ENCODE measurements at places on chromosomes 7 and 10.

GRCh38 chr7:110718503-110719205 lies 372.3 kb upstream of the LRRN3 start:
- DNase-seq: no peak

DNA sequence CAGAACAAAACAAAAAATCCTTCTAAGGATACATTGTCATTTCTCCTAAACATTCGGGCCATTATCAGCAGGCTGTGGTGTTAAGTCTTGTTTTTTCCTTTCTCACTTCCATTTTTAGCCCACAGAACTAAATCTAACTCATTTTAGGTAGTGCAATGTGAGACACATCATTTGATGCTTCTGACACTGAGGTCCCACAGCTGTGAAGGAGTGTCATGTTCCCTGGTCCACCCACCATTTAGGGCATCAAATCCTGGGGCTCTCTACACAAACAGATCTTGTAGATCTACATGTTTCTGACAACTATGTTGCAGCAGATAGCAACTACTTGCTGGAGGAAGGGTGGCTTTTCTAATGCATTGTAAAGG lies 232.5 kb upstream of the IGFBP3 start:
- no peak for DNase-seq

DNA sequence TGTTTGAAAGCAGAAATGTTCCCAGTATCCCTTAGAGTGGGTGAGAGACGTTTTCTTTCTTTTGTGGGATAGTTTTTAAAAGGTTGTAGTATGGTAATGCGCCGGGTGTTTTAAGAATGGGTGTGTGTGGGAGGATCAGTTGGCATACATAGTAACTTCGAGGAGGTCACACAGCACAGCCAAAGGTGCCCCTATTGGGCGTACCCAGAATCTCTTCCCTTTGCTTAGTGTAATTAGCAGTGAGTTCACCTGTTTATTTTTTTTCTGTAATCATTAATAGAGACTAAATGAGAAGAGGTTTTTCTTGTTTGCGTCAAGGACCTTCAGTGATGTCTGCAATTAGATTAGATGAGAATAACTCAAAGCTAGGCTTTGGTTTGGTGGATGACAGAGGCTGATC lies 1.5 kb downstream of the PLEKHA8 start:
- peak; percentile 3 for DNase-seq

- DNase-seq: no peak
Observed at GRCh38 chr10:91603931-91604331, 28.9 kb downstream of the PPP1R3C start.

DNA sequence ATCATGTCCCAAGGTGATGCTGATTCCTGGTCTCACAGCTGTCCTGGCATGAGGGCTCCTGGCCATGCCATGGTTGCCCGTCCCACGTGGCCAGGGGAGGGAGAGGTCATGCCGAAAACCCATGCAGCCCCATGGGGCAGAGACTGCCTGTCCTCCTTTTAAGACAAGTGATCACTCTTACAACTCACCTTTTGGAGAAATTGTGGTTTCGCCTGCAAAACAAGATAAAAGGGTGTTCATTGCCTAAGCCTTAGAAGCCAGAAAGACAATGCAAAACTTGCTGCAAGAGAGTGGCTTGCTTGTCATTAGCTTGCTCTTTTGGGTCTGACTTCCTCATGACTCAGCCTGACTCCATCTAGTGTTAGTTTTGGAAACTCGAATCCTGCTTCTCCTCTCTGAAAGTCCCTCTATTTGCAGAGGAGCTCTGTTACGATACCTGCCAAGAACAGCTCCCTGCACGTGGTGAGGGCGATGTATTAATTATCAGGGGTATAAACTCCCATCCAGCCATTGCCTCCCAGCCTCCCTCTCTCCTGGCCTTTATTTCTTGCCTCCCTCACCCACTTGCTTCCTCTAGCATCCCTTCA lies 26.7 kb downstream of the TMEM273 start:
- no peak for DNase-seq

DNA sequence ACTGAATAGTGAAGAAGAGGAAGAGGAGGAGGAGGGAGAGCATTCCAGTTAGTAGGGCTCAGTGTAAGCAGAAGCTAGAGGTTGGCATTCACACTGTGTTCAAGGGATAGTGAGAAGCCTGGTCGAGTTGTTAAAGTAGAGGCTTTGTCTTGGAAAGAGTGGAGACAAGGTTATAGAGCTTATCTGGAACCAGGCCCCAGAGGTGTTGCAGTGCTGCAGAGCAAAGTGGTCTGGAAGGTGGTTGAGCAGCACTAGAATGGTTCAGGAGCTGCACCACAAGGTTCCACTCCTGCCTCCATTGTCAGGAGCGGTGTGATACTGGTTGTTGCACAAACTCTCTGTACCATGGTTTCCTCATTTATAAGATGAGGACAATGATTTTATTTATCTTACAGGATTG lies 8.8 kb upstream of the PCGF5 start:
- no peak for DNase-seq

DNA sequence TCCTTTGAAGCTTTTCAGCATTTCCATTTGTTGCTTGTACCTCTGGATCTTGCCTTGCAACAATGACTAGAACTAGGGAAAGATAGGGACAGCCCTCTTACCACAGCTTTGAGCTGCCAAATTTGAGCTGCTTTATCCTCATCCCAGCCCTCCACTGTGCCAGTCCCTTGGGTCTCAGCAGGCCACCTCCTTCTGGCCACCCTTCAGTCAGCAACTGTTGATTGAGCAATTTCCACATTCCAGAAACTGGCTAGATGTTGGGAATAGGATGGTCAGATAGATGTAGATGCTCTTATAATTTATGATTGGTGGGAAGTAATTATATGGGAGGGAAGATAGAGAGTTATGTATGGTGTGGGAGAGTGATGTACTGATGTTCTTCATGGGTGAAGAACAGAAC lies 100.1 kb downstream of the ST7 start:
- DNase-seq: no peak

DNA sequence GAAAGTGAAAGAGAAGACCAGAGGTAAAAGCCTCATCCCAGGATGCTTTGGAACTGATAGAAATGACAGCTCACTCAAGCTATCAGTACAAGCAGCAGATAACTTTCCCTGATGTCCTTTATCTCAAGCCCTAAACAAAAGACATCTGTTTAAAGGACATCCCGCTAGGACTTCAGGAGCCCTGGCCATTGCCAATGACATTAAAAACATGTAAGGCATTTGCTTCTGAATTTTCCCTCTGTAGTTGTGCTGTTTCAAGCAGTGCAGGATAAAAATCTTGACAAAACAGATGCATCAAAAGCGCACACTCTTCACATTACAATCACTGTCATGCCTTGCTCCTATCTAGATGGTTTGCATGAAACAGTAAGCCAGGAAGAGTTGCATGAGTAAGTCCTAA lies 159.8 kb downstream of the AOAH start:
- no peak for DNase-seq

DNA sequence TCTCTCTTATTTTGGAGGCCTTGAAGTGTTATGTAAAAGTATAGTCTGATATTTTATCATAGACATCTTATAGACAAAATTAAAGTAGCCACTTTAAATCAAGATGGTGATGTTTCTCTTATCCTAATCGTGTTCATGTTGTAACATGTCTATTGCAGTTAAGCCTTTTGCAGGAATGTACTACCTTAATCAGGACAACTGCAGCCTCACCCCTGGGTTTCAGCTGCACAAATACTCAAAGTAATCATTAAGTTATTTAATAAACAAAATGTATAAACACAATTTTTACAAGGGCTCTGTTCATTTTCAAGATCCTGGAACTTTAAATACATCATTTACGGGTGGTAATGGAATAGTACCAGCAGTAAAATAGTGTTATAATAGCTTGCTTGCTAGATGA lies 14.4 kb upstream of the KIF5B start:
- DNase-seq: no peak

DNA sequence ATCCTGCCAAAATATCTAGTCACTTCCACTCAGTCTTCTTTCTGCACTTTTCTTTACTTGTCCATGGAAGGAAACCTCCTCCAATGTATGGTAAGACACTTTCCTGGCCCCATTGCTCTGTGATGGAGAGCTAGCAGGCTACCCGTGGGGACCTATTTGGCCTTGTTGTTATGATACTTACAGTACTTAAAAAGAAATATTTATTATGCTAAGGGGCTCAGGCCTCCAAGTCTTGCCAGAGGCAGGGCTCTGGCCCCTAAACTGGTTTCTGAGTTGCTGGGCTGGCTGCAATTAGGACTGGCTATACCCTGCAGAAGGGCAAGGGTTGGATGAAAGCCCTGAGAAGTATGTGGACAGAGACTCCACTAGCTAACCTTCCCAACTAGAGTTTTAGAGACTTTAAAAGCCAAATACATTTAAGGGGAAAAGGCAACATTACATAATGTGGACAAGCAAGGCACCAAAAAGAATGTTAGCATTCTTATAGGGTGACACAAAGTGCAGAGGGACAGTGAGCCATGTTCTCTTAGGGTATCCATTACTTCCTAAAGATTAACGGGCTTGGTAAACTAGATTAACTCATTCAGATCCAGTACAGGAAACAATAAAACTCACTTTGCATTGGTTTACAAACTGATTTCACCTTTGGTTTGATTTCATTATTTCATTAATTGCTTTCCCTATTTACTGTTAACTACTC lies 84.9 kb upstream of the INHBA start:
- no peak for DNase-seq

GRCh38 chr7:44381494-44382220 lies 56.3 kb upstream of the CAMK2B start:
- no peak for DNase-seq

DNA sequence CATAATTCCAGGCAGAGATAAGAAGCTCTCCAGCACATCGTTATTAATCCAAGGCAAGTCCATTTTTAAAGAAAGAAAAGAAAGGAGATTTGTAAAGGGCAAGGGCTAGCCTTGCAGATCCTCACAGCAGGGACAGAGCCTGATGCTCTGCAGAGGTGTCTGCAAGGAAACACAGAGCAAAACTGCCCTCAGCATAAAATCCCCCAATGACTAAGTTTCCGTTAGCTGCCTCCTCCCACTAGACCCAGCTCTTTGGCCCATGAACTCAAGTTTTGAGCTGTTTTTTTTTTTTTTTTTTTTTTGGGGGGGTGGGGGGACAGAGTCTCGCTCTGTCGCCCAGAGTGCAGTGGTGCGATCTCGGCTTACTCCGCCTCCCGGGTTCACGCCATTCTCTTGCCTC lies 300.7 kb downstream of the MTERF1 start:
- no peak for DNase-seq

GRCh38 chr10:90111671-90112070 lies 410.3 kb downstream of the KIF20B start:
- DNase-seq: no peak

DNA sequence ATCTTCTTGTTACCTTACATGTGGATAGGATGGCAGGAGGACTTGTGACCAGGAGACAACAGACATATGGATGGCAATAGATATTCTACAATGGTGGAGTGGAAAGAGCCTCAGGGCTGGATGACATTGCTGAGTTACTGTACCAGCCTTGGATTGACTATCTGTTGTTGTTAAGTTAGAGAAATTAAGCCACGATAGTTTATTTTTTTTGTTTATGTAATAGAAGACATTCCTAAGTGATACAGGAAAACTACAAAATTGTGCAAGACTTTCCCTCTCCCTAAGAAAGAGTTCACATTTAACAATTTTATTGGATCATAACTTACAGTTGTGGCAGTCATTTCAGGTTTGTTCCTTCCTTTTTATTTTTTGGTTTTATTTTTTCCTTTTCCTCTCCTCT lies 230.7 kb upstream of the CACNA2D1 start:
- no peak for DNase-seq

DNA sequence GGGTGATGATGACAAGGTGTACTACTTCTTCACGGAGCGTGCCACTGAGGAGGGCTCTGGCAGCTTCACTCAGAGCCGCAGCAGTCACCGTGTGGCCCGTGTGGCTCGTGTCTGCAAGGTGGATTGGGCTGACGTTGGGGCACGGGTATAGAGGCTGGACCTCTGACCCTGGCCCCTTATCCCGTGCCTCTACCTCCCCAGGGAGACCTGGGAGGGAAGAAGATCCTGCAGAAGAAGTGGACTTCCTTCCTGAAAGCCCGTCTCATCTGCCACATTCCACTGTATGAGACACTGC lies 8.4 kb downstream of the MRPL43 start:
- no peak for DNase-seq

Measured in stimulated activated CD4-positive, alpha-beta T cell treated with anti-CD3 and anti-CD28 coated beads, Interleukin-4, amount 100 ng/mL, for 4 hours (primary cell).